ENCODE measurements at places on chromosomes 4 and X.
A peak's percentile ranks its signal among the peaks of the same experiment; 100 is the strongest.

DNA sequence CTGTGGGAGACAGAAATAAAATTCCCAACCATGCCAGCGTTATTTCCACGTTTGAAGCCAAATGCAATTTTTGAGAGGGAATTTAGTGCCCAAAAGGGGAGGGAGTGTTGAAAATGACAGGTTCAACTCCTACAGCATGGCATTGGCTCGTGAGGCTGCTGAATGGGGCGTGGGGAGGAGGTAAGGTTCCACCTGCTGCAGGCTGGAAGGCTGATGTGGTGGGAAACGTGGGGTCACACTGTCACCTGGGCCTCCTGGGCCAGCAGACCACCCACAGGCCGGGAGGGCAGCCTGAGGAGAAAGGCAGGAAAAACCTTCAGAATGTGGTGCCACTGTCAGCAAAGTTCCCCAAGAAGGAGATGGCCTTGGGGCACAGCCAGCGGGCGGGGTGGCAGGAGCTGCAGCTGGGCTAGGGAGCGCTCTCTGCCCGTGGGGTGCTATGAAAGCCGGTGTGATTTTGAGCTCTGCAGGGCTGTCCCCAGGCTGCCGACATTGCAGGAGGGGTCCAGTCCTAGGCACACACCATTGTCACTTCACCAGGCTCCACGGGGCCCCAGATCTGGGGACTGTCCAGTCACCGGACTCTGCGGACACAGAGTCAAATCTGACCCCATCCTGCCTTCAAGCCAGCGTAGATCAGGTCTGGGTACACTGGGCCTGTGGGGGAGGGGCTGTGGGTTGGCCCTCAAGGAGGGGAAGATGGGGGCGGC is 19.6 kb downstream of the MSANTD1 start:
- DNase-seq = no peak

DNA sequence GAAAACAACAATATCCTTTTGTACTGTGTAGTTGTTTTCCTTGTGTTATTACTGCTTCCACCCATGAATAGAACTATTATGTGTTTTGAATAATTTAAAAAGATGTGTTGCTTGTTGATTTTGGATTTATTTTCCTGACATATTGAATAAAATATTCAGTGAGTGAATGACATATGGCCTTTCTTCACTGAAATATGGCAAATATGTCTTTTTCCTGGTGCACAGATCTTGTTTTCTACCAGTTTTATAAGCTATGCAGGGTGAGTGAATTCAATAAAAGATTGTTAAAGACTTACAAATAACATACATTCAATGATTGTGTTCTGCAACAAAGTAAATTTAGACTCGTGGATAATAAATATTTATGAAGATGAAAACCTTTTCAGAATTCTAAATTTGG is 1216.3 kb upstream of the ADGRL3 start:
- no peak for DNase-seq

DNA sequence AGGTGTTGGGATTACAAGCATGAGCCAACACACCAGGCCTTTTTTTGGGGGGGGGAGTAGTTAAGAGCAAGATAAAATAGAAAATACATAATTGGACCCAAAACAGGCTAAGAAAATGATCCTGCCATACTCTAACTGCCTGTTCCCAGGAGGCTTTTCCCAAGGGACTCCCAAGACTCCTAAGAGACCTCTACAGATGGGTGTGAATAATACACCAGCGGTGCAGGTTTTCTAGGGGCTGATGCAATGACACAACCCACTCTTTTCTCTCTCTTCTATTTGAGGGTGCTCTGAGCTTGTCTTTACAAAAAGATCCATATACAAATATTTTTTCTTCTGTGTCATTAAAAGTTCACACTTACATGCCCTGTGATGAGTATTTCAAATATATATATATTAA is 116.9 kb downstream of the RASL11B start:
- DNase-seq = no peak

DNA sequence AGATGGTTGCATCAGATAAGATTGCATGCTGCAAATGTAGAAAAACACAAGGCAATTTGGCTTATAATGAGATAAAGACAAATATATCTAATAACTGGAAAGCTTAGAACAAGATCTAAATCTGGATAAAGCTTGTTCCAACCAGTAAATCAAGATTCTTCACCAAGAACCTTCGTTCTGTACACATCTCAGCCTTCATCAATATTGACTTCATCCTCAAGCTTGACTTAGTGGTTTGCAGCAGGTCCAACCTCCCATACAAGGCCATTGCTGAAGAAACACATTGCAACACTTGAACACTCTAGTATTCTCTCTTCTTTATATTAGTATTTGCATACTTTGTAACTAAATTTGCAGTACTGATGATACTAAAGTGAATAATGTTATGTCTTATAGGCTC is 407.6 kb downstream of the TLL1 start:
- no peak for DNase-seq

- DNase-seq = peak; percentile 52
These were observed 23.5 kb downstream of the TLR10 start for GRCh38 chr4:38759113-38759789.

DNA sequence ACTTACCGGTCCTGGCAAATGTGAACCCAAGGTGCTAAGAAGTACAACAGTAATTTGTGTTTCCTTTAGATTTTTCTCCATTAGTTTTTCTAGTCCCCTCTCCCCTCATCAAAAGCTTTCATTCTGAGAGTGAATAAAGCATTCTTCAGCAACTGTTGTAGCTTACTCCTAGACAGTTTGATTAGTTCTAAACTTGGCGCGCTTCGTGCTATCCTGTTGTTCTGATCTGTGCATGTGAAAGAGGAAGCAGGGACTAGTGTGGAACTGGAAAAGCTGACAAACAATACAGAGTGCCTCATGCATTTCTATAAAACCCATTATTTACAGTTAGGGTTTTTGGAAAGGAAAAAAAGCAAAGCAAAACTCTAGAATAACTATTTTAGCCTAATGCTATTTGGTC is 556.9 kb upstream of the SLIT2 start:
- DNase-seq = no peak

Measured in CD4-positive, alpha-beta T cell treated with Interleukin-1 beta for 1 hour (primary cell).